GM10248 (cell line): ENCODE measurements at places on chromosomes 13 and 19.
A peak's percentile ranks its signal among the peaks of the same experiment; 100 is the strongest.

- DNase-seq: no peak
Measured at GRCh38 chr13:47932950-47933923, 67.8 kb downstream of the SUCLA2 start.

GRCh38 chr19:30074096-30074495 is 132.1 kb downstream of the URI1 start:
- DNase-seq: no peak

- DNase-seq: no peak
Measured at GRCh38 chr13:34294483-34295129, 476.7 kb downstream of the RFC3 start.

- DNase-seq: no peak
Measured at GRCh38 chr13:74860789-74861188, 621.2 kb downstream of the TBC1D4 start.

DNA sequence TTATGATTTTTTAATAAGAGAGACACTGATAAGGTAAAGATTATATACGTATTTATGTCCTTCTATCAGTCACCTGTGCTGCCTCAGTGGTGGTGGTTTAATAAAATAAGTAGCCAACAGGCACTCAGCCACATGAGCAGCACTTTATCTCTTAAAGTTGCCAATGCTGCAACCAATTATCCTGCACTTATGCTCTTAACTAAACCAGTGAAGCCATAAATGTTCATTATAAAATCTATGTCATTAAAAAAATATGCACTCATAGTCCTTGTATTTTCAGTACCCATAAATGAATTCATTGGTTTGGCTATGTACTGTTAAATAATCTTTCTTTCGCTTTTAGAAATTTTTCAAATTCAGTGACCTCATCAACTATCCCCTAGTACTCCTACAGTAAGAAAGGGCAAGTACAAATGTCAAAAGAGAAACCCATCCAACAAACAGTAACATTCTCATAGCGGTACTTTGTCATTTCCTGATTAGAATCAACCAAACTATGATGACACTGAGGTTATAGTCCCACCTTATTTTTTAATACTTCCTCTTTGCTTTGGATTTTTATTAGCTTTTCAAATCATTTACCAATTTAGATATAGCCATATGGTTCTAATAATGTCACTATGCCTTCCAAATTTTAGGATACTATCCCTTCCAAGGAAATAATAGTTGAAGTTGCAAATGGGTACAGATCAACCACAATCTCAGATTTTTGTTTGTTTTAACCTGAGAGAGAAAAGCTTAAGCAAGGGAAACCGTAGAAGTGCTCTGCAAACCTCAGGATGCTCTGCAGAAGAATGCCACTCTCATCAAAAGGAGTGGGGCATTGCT is 190.9 kb downstream of the KLF12 start:
- peak; percentile 29 for DNase-seq

DNA sequence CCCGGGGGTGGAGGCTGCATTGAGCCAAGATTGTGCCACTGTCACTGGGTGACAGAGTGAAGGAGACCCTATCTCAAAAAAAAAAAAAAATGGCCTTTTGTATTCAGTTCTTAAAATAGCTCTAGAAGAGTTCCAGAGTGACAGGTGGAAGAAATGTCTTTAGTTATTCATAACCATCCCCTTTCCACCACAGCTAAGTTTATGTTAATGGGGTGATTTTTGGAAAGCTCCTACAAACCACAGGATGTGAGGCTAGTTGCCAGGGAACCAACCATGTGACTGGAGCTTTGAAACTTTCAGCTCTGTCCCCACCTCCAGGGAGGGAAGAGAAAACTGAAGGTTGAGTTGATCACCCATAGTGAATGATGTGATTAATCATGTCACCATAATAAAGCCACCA is 6.9 kb downstream of the ZNF490 start:
- peak; percentile 75 for DNase-seq

DNA sequence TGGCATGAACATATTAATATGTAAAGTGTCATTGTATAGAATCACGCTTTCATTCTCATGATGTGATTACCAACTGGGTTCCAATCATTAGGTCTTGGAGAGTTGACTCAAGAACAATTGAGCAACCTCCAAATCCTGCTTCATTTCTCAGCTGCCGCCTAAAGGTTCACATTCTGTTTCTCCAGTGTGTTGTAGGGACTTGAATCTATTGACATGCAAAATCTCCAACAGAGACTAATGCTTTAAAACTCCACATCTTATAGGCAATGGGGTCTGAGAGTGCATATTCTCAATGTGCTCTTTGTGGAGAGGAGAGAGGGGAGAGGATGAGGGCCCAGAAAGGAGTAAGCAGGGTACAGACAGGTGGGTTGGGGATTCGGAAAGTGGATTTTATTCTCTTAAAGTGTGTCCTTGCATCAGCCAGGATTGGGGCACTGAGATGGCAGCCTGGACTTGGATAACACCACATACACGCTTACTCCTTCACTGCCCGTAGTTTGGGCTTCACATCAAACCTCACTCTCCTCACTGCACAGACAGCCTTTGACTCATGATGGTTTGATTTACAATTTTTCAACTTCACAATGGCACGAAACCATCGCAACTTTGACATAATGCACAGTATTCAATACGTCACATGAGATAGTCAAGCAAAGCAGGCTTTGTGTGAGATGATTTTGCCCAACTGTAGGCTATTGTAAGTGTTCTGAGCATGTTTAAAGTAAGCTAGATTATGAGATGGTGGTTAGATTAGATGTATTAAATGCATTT is 241.3 kb upstream of the IRS2 start:
- DNase-seq: no peak

- no peak for DNase-seq
Measured at GRCh38 chr13:26051231-26051656, 572 bp downstream of the SHISA2 start.

DNA sequence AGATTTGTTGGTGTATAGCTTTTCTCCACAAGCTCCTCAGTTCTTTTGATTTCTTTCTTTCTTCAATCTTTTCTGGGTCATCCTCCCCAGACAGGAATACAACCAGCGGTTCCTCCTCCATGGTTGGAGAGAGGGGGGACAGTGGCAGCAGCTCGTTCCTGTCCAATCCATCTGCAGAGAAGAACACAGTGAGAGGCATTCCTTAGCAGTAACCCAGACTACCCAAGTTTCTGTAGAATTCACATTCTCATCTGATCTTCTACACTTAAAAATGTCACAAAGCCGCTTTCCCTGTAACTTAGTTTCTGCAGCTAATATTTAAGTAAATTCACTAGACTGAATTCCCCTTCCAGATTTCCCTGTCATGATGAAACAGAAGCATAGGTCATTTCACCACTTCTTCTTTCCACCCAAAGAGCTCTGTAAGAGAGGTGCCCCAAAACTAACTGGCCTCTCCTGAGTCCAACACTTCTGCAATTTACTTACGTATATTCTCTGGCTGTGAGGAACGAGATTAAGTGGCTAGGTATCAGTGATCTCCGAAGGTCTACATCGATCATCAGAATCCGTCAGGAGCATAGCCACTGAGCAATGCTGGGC is 171.9 kb downstream of the TBC1D4 start:
- peak; percentile 25 for DNase-seq

DNA sequence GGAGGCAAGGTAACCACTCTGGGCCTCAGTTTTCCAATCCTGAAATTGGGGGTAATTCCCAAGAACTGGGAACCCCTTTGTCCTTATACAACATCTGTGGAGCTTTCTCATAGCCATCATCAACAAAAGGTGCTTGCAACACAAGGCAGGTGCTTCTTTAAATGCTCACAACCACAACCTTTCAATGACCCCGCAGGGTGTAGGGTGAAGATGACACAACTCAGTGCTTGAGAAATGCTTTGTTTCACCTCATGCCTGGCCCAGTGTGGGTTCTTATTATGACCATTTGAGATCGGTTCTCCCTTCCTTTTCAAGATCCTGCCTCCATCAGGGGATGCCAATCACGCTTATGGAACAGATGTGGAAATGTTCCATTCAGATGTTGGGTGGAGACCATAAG is 8.4 kb downstream of the WIZ start:
- DNase-seq: no peak
